ENCODE measurements at places on chromosomes 5 and 9. TPM values are rescaled to one million over a fixed set of nuclear protein-coding genes. Genes with fewer than 3 reads are reported as not detected.

The RGP1 gene
- 16.3 TPM for total RNA-seq

The CLPTM1L gene
- 113 TPM for total RNA-seq

The TAF11L13 gene
- not detected for total RNA-seq

The OTP gene
- total RNA-seq = not detected

The GZMA gene
- 87.6 TPM for total RNA-seq

GRCh38 chr5:77957-78804 lies 13.8 kb upstream of the PLEKHG4B start:
- no peak overlapping the region for H3K27ac ChIP-seq
- H3K27me3 ChIP-seq = no peaks in the 10 kb centered on the region
- no peaks in the 10 kb centered on the region for H3K4me1 ChIP-seq
- H3K36me3 ChIP-seq = peaks cover 1% of the 10 kb centered on the region

- no peak for DNase-seq
- no peaks in the 10 kb centered on the region for H3K36me3 ChIP-seq
- H3K4me3 ChIP-seq = no peak overlapping the region
These were observed 38.9 kb downstream of the LPAR1 start for GRCh38 chr9:110999379-110999778.

DNA sequence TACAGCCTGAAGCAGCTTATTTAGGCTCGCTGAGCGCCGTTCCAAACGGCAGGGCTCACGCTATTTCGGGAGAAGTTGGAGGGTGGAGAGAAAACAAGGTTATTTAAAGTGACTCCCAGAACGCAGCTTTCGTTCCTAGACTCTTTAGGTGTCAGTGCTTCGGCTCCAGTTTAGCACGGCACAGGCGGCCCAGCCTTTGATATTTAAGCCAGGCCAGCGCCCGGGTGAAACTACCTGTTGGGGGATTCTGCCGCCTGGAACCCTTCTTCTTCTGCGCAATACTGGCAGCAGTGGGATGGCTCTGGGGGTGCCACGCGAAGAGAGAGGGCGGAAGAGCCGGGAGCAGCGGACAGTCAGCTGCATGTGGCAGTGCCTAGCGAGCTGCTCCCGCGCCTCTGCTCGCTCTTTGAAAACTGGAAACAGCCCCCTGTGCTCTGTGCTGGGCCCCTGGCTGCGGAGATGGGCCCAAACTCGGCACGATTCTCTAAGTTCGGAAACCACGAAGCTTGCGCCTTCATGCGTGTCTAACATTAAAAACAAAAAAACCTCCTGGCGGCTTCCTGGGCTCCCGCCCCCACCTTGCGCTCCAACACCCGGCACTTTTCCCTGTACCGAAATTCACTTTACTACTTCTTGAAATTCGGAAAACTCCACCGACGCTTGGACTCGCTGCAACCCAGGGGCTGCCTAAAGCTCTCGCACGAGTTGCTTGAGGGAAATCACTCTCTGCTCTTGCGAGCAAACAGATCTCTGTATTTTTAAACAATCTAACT lies 34.6 kb upstream of the NFIB start:
- H3K4me3 ChIP-seq = no peak overlapping the region
- no peak for DNase-seq
- peaks cover 4% of the 10 kb centered on the region for H3K4me1 ChIP-seq
- H3K36me3 ChIP-seq = no peaks in the 10 kb centered on the region
- peak overlapping the region; percentile 65 for H3K27ac ChIP-seq
- H3K27me3 ChIP-seq = peaks cover 61% of the 10 kb centered on the region

DNA sequence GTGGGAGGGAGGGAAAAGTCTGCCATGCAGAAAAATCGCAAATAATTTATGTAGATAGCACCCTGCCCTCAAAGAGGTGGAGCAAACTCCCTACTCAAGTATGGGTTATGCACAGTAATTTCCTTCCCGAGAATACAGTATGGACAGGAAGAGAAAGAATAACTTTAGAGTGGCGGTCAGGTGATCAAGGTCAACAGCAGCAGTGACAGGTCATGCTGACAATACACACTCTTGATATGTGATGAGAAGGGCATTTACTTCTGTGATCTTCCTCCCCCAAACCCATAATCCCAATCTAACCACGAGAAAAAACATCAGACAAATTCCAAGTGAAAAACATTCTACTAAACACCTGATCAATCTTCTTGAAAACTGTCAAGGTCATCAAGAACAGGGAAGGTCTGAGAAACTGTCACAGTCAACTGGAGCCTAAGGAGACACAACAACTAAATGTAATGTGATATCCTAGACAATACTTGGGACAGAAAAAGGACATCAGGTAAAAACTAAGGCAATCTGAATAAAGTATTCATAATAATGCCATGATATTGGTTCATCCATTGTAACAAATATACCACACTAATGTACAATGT lies 11.7 kb downstream of the BICD2 start:
- H3K4me1 ChIP-seq = peaks cover 15% of the 10 kb centered on the region
- H3K4me3 ChIP-seq = no peak overlapping the region
- peaks cover 6% of the 10 kb centered on the region for H3K36me3 ChIP-seq
- H3K27me3 ChIP-seq = no peaks in the 10 kb centered on the region
- peak overlapping the region; percentile 25 for H3K27ac ChIP-seq
- no peak for DNase-seq

- no peak overlapping the region for H3K4me3 ChIP-seq
- no peaks in the 10 kb centered on the region for H3K4me1 ChIP-seq
- H3K36me3 ChIP-seq = no peaks in the 10 kb centered on the region
- no peak overlapping the region for H3K27ac ChIP-seq
- no peak for DNase-seq
These were observed 15.5 kb upstream of the SLC36A3 start for GRCh38 chr5:151318850-151319732.

GRCh38 chr5:165775111-165775510 lies 2269.7 kb downstream of the MAT2B start:
- no peak overlapping the region for H3K4me3 ChIP-seq
- H3K27ac ChIP-seq = no peak overlapping the region
- no peaks in the 10 kb centered on the region for H3K4me1 ChIP-seq
- H3K27me3 ChIP-seq = no peaks in the 10 kb centered on the region
- no peaks in the 10 kb centered on the region for H3K36me3 ChIP-seq

GRCh38 chr5:179368806-179369529 lies 23.7 kb upstream of the ADAMTS2 start:
- H3K4me1 ChIP-seq = no peaks in the 10 kb centered on the region
- no peak overlapping the region for H3K4me3 ChIP-seq
- H3K27ac ChIP-seq = no peak overlapping the region
- H3K36me3 ChIP-seq = no peaks in the 10 kb centered on the region
- DNase-seq = no peak
- no peaks in the 10 kb centered on the region for H3K27me3 ChIP-seq

DNA sequence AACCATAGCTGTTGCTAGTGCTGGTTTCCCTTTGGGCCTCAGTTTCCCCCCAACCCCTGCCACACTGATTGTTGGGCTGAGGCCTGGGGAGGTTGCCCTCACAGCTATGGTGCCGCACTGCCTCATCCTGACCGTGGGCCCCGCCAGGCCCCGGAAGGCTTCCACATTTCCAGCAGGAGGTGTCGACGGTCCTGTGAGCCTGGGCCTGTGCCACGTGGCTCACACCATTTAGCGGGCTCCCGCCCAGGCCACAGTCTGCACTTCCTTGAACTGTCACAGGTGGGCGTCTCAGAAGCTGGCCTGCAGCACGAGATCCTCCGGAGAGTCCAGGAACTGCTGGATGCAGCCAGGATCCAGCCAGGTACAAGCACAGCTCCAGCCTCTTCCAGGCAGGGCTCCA lies 45.7 kb downstream of the LRSAM1 start:
- peaks cover 5% of the 10 kb centered on the region for H3K4me1 ChIP-seq
- no peak overlapping the region for H3K4me3 ChIP-seq
- peaks cover 16% of the 10 kb centered on the region for H3K36me3 ChIP-seq
- no peaks in the 10 kb centered on the region for H3K27me3 ChIP-seq
- H3K27ac ChIP-seq = no peak overlapping the region
- DNase-seq = no peak

DNA sequence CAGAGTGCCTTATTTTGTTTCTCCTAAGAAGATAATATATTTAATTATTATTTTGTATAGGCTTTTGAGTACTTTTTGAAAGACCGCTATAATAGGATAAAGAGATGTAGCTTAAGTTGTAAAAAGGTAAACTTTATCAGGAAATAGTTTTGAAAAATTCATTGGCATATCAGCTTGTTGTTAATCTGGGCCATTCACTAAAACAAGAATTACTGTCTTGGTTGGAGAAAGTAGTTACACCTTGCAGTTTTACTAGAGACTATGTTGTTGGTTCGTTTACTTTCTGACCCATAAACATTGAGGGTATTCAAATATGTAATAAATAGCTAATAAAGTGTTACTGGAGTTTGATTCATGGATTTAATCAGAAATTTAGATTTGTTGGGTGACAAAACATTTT lies 33.7 kb downstream of the TNPO1 start:
- H3K27me3 ChIP-seq = peaks cover 7% of the 10 kb centered on the region
- H3K27ac ChIP-seq = no peak overlapping the region
- H3K4me1 ChIP-seq = peaks cover 39% of the 10 kb centered on the region
- peaks cover 40% of the 10 kb centered on the region for H3K36me3 ChIP-seq
- H3K4me3 ChIP-seq = peak overlapping the region; percentile 94

GRCh38 chr9:1639166-1639565 lies 376.0 kb upstream of the SMARCA2 start:
- no peaks in the 10 kb centered on the region for H3K4me1 ChIP-seq
- no peaks in the 10 kb centered on the region for H3K27me3 ChIP-seq
- H3K27ac ChIP-seq = no peak overlapping the region
- no peaks in the 10 kb centered on the region for H3K36me3 ChIP-seq
- H3K4me3 ChIP-seq = no peak overlapping the region

- H3K4me1 ChIP-seq = no peaks in the 10 kb centered on the region
- H3K27me3 ChIP-seq = peaks cover 8% of the 10 kb centered on the region
- no peaks in the 10 kb centered on the region for H3K36me3 ChIP-seq
- H3K4me3 ChIP-seq = no peak overlapping the region
These were observed 148.3 kb downstream of the ENC1 start for GRCh38 chr5:74492230-74492629.

DNA sequence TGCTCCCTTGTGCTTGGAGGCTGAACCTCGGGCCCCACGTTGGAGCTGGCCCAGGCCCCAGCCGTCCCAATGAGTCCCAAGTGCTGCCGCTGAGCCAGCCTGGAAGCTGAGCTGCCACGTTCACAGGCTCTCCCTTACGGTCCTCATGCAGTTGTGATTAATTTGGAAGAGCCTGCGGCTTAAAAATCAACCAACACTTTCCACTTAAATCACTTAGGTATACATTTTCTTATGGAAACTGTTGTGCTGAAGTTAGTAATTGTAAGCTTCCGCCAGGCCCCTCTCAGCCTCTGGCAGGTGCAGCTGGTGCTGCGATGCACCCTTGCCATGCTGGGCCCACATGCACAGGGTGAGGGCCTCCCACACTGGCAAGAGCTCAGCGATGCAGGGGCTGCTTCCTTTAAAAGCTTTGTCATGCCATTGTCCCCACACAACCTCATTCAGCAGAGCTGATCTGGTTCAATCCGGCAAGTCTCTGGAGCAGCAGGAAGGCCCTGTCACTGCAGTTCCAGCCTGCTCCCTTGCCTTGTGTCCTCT lies 61.0 kb downstream of the IPPK start:
- no peaks in the 10 kb centered on the region for H3K27me3 ChIP-seq
- H3K4me1 ChIP-seq = no peaks in the 10 kb centered on the region
- no peak overlapping the region for H3K4me3 ChIP-seq
- H3K36me3 ChIP-seq = peaks cover 19% of the 10 kb centered on the region
- DNase-seq = no peak
- no peak overlapping the region for H3K27ac ChIP-seq

DNA sequence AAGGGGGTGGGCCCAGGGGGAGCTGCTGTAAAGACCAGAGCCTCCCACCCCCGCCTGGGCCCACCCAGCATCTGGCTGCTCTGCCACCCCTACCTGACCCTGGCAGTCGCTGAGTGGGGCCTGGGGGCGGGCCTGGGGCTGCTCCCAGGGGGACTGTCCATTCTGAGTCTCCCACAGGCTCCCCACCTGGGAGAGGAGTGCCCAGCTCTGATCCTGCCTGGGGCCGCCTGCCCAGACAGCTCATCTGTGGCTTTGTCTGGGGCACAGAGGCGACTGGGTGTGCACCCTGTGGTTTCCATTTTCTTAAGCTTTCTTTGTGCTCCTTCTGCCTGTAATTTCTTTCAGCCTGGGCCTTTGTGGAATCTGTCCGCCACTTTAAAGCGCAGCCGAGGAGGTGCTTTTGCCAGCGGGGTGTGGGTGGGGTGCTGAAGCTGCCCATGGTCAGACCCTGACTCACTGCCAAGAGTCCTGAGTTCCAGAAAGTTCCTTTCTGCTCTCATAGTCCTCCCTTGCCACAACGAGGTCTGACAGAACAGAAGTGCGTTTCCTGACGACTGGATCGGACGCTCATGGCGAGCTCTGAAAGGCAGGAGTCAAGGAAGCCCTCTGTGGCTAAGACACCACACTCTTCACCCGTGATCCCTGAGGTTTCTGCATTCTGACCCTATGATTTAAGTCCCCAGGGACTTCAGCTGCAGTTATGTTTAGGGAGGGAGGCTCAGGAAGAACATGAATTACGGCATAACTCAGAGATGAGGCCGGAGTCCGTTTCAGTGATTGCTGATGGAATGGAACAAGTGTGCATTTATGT lies 225.0 kb downstream of the FANCC start:
- H3K4me3 ChIP-seq = no peak overlapping the region
- no peaks in the 10 kb centered on the region for H3K36me3 ChIP-seq
- DNase-seq = no peak
- H3K4me1 ChIP-seq = peaks cover 13% of the 10 kb centered on the region
- H3K27ac ChIP-seq = no peak overlapping the region

- H3K4me3 ChIP-seq = no peak overlapping the region
- H3K27me3 ChIP-seq = peaks cover 15% of the 10 kb centered on the region
- no peak overlapping the region for H3K27ac ChIP-seq
- no peaks in the 10 kb centered on the region for H3K4me1 ChIP-seq
These were observed 9.6 kb upstream of the CCDC171 start for GRCh38 chr9:15543047-15543813.

DNA sequence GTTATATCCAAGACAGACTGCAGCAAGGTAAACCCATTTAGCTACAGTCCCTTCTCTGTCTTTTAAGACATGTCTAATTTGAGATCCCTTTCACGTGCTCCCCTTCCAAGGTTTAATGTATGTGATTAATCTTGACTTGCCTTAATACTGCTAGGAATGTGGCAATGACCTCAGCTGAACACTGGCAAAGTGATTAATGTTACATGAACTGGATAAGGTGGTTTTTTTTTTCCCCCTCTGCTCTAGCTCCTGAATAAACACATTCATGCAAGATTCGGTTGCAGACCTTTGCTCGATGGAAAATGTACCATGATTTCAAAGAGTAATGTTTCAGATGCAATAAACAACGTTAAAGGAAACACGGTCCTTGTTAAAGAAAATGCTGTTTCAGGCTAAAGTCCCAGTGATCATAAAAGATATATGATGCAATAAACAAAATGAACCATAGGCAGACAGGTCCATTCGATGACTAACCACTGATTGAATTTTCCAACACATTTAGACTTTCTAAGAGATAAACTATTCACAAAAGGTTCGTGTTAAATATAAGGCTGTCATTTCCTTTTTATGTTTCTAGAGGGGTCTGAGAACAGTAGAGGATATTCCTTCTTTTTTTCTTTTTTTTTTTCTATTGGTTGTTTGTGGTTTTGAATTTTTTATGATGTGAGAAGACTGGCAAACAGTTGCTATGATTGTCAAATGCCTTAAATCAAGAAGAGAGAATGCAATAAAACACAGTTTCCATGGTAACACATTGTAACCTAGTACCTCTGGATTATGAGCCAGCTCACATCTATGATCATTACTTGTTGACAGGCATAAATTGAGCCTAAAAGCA lies 44.7 kb upstream of the ZNF608 start:
- no peaks in the 10 kb centered on the region for H3K4me1 ChIP-seq
- no peak overlapping the region for H3K4me3 ChIP-seq
- no peak for DNase-seq
- no peaks in the 10 kb centered on the region for H3K36me3 ChIP-seq
